ENCODE measurements at places on chromosomes 3 and 15. TPM values are rescaled to one million over a fixed set of nuclear protein-coding genes. Genes with fewer than 3 reads are reported as not detected.

DNA sequence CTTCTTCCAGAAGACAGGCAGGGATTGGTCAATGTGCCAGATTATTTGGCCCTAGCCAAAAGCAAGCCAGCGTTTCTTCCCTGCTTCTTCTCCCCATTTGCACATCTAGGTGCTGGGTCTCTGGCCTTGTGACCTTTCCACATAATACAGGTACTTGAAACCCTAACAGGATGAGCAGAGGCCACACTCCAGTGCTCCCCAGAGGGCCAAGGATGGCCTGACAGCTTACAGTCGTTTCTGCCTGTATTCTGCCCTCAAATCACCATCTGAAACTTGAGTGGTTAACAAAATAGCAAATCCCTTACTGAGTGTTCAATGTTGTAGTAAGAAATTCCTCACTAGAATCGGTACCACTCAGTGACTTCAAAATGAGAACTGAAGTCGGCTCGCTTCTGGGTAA lies 29.1 kb downstream of the MKRN2 start:
- DNase-seq, result no peak

GRCh38 chr3:172989373-172989772 lies 151.7 kb downstream of the SPATA16 start:
- DNase-seq, result no peak

- DNase-seq, result no peak
These were observed 27.0 kb downstream of the GRK7 start for GRCh38 chr3:141790171-141790570.

GRCh38 chr15:68209272-68209671 lies 4.1 kb upstream of the CALML4 start:
- no peak for DNase-seq

GRCh38 chr3:69014022-69014580 lies 617 bp upstream of the EOGT start:
- no peak for DNase-seq

The ISLR gene
- total RNA-seq, result 41.0 TPM

All from cerebellum (tissue), 4 donors.